ENCODE measurements at places on chromosomes 4 and X. TPM values are rescaled to one million over a fixed set of nuclear protein-coding genes. Genes with fewer than 3 reads are reported as not detected.

TEC gene
- total RNA-seq: 7.4 TPM

TCP11X2 gene
- total RNA-seq: 0.27 TPM

GRCh38 chrX:57135287-57135686, 1.9 kb downstream of the SPIN2A start:
- H3K27me3 ChIP-seq: no peaks in the 10 kb centered on the region
- no peak overlapping the region for H3K4me3 ChIP-seq
- H3K27ac ChIP-seq: no peak overlapping the region
- H3K36me3 ChIP-seq: no peaks in the 10 kb centered on the region

- no peaks in the 10 kb centered on the region for H3K27me3 ChIP-seq
- no peak overlapping the region for H3K4me3 ChIP-seq
- no peak overlapping the region for H3K27ac ChIP-seq
- DNase-seq: no peak
- H3K36me3 ChIP-seq: no peaks in the 10 kb centered on the region
- H3K4me1 ChIP-seq: no peaks in the 10 kb centered on the region
These were observed 50.3 kb upstream of the GEMIN8 start for GRCh38 chrX:14079891-14080430.

DNA sequence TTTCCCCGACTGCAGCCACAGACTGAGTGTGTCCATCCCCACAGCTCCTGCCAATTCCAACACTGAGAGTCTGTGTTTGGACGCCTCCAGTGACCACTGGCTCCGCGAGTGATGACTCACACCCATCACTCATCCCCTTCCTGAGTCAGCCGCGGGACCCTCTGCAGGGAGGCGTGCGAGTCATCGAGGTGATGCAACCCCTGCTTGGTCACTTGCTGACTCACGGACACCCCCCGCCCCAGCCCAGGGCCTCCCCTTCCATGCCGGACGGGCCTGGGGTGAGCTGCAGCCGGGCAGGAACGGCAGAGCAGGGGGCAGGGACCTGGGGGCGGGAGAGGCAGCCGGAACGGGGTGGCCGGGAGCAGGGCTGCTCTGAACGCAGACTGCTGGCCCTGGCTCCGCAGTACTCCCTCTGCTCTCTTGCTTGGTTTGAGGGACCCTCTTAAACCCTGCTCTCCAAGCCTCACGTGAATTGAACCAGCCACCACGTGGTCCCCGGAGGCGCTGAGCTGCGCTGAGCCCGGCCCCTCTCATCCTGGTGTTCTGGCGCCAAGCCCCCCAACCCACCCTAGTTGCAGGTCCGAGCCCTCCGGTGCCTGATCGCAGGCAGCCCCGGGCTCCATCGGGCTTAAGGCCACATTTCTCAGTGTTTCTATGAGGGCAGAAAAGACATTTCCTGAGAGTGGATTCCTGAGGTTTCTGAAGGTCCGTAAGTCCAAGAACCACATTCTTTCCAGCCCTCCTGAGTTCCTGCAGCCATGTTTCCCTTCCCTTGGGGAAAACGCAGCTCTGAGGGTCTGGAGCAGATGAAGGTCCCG, 32.4 kb downstream of the FGFRL1 start:
- peak; percentile 78 for DNase-seq
- H3K4me3 ChIP-seq: no peak overlapping the region
- H3K36me3 ChIP-seq: no peaks in the 10 kb centered on the region
- peaks cover 45% of the 10 kb centered on the region for H3K4me1 ChIP-seq

NOA1 gene
- 14.9 TPM for total RNA-seq

EDNRA gene
- total RNA-seq: 25.7 TPM

DNA sequence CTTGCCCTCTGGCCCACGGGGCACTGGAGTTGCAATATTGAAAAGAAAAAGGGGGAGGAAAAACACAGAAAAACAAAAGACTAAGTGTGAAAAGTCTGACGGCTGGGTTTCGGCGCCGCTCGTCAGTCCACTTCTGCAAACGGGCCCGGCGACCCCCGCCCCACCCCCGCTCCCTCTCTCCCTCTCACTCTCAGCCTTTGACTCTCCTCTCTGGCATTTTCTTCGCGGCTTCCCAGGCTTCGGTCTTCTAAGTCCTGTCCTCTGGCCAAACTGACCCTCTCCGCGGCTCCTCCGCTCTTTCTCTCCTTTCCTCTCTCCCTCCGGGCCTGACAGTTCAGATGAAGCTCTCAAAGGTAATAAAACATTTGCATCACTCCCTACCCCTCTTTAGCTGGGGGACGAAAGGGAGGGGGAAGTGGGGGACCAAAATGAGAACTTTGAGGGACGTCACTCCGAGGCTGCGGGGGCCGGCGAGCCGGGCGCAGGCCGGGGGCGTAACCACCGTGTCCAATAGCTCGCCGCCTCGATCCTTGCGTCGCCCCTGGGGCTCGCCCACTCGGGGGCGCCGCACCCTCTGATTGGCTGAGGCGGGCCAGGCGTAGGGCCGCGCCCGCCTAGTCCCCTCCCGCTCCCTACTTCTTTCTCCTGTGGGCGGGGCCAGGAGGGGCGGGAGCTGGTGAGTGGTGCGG, at the start of gene NKX6-1:
TSS of gene NKX6-1 (minus strand) at position 358 of the 689 bp plus-strand sequence. CDS start 1,064 bp downstream, outside the sequence.
- peak within 1 kb of the TSS; percentile 48 for H3K4me3 ChIP-seq
- H3K4me1 ChIP-seq: peaks cover 25% of the 10 kb centered on the region
- no peaks in the 10 kb centered on the region for H3K36me3 ChIP-seq
- DNase-seq: peak; percentile 60
- H3K27me3 ChIP-seq: peaks cover 100% of the 10 kb centered on the region
- H3K27ac ChIP-seq: no peak within 1 kb of the TSS

NPFFR2 gene
- total RNA-seq: not detected
